ENCODE measurements at places on chromosomes 7 and 10. TPM values are rescaled to one million over a fixed set of nuclear protein-coding genes. Genes with fewer than 3 reads are reported as not detected.

Gene SPDYE8
- total RNA-seq: not detected

Gene PDE6C
- total RNA-seq: not detected

Gene LLCFC1
- not detected for total RNA-seq

Gene ANXA7
- total RNA-seq: 97.9 TPM

Gene SPAM1
- total RNA-seq: not detected

Gene UBE2D1
- 34.6 TPM for total RNA-seq

DNA sequence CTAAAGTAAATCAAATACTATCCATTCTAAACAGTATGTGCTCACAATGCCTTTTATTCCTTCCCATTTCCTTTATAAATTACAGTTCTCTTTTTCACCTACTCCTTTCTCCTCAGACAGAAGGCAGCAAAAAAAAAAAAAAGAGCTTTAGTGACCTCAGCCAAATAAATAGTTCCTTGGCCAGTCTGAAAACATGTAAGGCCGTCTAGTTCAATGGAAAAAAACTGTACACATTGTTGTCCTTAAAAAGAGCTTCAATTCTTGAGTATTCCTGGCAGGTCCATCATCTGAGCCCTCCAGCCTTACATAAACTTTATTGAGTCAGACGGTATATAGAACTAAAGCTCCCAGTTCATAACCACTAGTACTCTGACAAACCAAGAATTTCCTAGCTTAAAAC is 185.4 kb downstream of the CACNA2D1 start:
- no peak overlapping the region for H3K27ac ChIP-seq
- H3K4me3 ChIP-seq: no peak overlapping the region

GRCh38 chr10:100886963-100887362 is 25.8 kb upstream of the SLF2 start:
- peaks cover 15% of the 10 kb centered on the region for H3K27me3 ChIP-seq
- H3K4me1 ChIP-seq: peaks cover 9% of the 10 kb centered on the region
- no peak overlapping the region for H3K4me3 ChIP-seq

DNA sequence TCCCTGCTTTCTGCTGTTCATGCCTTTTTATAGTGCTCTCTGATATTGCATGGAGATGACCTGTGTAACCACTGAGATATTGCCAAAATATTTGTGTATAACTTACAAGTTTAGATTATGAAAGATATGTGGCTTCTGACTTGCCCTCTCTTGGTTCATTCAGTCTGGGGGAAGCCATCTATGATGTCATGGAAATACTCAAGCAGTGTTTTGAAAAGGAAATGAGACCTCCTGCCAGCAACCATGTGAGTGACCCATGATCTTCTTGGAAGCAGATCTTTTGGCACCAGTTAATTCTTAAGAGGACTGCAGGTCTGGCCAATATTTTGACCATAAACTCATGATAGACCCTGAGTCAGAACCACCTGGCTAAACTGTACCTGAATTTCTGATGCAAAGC is 183.0 kb downstream of the THSD7A start:
- DNase-seq: no peak
- no peaks in the 10 kb centered on the region for H3K27me3 ChIP-seq
- H3K27ac ChIP-seq: no peak overlapping the region
- H3K4me1 ChIP-seq: no peaks in the 10 kb centered on the region
- no peaks in the 10 kb centered on the region for H3K36me3 ChIP-seq
- no peak overlapping the region for H3K4me3 ChIP-seq

DNA sequence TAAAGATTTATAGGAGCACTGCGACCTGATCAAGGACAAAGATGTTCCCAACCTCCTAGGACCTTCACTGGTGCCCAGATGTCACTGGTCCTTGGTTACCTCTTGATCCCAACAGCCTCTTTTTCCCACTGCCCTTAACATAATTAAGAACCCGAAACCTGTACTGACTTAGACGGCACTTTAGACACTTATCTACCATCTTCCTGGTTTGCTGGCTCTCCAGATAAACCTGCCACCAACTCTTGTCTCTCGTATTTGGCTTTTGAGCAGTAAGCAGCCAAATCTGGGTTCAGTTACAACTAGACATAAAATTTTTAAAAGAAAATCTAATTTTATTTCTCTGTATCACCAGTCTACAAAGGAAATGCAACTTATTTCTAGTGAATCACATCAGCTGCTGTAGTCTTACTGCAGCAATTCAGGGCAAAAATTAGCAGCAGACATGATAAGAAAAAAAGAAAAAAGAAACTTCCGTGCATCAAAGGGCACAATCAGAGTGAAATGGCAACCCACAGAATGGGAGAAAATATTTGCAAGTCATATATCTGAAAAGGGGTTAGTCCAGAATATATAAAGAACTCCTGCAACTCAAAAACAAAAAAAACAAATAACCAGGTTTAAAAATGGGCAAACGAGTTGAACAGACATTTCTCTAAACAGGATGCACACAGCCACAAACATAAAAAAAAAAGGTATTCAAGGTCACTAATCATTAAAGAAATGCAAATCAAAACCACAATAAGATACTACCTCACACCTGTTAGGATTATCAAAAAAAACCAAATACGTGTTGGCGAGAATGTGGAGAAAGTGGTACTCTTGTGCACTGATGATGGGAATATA is 9.4 kb downstream of the ASB13 start:
- no peaks in the 10 kb centered on the region for H3K36me3 ChIP-seq
- no peak overlapping the region for H3K4me3 ChIP-seq
- DNase-seq: no peak

- H3K27me3 ChIP-seq: no peaks in the 10 kb centered on the region
- no peak for DNase-seq
- peaks cover 11% of the 10 kb centered on the region for H3K4me1 ChIP-seq
- H3K4me3 ChIP-seq: no peak overlapping the region
- no peaks in the 10 kb centered on the region for H3K36me3 ChIP-seq
Observed at GRCh38 chr10:76031099-76031498, 599.7 kb downstream of the LRMDA start.

DNA sequence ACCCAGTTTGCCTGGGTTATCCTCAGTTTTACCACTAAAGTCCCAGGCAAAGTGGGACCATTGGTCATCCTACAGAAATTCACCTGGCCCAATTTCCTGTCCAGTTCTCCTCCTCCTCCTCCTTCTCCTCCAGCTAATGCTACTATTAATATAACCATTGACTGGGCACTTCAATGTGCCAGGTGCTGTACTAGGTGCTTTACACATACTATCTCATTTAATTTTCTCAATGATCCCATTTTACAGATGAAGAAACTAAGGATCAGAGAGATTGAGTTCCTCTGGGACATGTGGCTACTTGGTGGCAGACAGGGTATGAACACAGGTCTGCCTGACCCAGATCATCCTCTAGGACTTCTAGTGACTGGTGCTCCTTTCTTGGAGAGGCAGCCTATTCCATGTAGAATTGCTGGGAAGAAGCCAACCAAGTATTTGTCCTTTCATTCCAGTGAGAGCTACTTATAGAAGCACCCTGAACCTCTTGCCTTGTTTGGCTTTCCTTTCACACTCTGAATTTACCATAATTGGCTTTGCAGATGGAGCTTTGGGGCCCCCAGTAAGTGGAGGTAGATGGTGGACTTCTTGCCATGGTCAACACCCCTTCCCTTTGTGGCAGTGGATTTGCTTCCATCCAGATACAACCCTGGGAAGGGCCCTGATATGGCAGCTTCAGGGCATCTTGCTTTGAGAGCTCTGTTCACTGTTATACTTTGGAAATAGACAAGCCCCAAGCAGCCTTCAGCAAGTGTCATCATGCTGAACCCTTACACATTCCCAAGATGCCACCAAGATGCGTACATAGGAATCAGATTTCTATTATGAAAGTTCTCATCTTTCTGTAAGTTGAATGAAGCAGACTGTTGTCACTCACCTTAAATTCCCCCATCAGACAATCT is 78.7 kb downstream of the MYOF start:
- no peaks in the 10 kb centered on the region for H3K36me3 ChIP-seq
- no peaks in the 10 kb centered on the region for H3K27me3 ChIP-seq
- no peak for DNase-seq
- no peak overlapping the region for H3K4me3 ChIP-seq
- H3K27ac ChIP-seq: no peak overlapping the region

- H3K27ac ChIP-seq: no peak overlapping the region
- DNase-seq: no peak
- H3K4me1 ChIP-seq: peaks cover 8% of the 10 kb centered on the region
- H3K4me3 ChIP-seq: no peak overlapping the region
- H3K27me3 ChIP-seq: no peaks in the 10 kb centered on the region
Observed at GRCh38 chr10:45239642-45240041, 75.8 kb downstream of the OR13A1 start.

- no peaks in the 10 kb centered on the region for H3K27me3 ChIP-seq
- peaks cover 6% of the 10 kb centered on the region for H3K4me1 ChIP-seq
- no peak for DNase-seq
- H3K36me3 ChIP-seq: no peaks in the 10 kb centered on the region
- no peak overlapping the region for H3K27ac ChIP-seq
Observed at GRCh38 chr10:71687077-71687476, 32.5 kb downstream of the C10orf105 start.

DNA sequence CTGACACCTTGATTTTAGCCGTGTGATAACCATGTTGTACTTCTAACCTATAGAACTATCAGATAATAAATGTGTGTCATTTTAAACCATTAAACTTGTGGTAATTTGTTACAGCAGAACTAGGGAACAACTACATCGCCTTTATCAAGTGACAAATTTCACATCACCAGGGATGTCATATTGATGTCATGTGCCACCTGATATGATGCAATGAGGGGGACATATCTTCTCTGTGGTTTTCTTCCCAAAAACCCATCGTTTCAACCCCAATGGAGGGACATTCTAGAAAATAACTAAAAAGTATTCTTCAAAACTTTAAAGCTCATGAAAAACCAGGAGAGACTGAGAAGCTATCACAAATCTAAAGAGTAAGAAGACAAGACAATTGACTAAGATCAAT is 212.2 kb downstream of the ETV1 start:
- H3K27me3 ChIP-seq: no peaks in the 10 kb centered on the region
- H3K4me3 ChIP-seq: no peak overlapping the region
- H3K4me1 ChIP-seq: no peaks in the 10 kb centered on the region
- no peak for DNase-seq

DNA sequence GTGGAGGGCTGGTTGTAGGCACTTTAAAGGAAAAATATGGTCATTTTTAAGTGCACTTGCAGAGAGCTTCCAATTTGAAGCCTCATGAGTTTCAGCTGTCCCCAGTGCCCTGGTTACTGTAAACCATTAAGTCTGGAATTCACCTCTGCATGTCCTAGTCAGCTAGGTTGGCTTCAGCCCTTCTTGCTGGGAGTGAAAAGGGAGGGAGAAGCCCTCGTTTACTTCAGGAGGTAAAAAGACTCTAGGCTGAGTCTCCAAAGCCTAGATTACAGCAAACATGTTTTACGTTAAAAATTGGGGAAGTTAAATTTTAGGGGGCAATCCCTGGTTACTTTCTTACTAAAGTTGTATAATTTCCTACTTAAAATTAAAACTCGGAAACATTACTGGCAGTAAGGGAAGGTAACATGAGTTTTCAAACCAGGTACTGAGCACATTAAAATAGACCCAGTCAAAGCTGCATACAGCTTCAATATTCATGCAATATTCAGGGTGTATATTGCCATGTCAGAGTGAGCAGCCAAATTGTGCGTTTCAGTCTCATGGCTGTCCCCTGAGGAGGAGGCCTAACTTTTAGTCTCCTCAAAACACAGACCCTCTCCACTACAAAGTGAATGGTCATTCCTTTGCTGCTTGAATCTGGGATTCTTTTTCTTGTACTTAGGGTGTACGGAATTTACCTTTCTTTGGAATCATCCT is 156.7 kb downstream of the PRKG1 start:
- no peaks in the 10 kb centered on the region for H3K36me3 ChIP-seq
- H3K27ac ChIP-seq: no peak overlapping the region

DNA sequence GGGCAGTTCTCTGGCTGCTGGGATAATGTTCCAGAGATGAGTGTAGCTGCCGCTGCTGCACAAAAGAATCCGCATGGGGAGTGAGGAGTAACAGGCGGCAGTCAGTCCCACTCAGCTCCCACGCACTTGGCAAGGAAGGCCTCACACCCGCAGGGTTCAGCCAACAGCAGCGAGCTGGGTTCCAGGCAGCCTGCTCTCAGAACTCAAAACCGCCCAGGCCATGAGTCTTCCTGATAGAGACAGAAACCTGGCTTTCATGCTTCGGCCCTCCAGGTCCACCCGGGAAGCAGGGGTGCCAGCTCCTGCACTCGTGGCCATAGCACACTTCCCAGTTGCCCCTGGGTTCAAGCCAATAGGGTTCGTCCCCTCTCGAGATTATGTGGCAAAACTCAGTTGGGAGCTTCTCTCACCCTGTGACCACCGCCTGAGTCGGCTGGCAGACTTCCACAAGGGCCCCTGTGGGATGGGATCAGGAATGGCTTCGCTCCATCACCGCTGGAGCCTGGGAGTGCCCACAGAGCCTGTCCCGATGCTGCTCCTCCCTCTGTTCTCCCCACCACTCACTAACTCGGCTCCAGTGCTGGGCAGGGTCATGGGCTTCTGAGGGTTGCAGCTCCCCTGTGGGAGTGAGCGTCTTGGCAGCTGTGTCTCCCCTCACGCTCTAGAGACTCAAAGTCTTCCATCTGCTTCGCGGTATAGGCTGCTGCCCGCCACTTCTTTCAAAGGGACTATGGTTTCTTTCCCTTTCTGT is 20.6 kb downstream of the CLRN3 start:
- H3K27me3 ChIP-seq: no peaks in the 10 kb centered on the region
- H3K4me1 ChIP-seq: peaks cover 25% of the 10 kb centered on the region
- peak overlapping the region; percentile 67 for H3K27ac ChIP-seq
- no peaks in the 10 kb centered on the region for H3K36me3 ChIP-seq
- no peak overlapping the region for H3K4me3 ChIP-seq

GRCh38 chr7:69433081-69433480 is 165.2 kb upstream of the AUTS2 start:
- H3K36me3 ChIP-seq: no peaks in the 10 kb centered on the region
- no peak for DNase-seq
- H3K4me3 ChIP-seq: no peak overlapping the region
- H3K27me3 ChIP-seq: no peaks in the 10 kb centered on the region
- H3K27ac ChIP-seq: no peak overlapping the region

DNA sequence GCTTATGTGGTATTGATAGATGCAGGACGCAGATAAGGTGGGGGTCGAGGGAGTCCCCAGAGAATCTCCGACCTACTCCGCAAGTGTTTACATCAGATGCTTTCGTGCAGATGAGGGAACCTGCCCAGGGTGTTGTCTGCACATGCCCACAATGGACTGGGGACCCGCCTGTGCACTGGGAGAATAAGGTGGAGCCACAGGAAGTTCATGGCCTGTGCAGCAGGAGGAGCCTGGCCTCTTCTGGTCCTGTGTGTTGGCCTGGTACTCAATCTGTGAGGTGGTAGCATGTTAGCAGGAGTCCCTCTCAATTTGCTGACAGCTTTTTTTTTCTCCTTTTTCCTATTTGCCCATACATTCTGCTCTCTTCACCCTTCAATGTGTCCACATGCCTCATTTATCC is 54.1 kb upstream of the AKR1C1 start:
- no peak overlapping the region for H3K27ac ChIP-seq
- no peaks in the 10 kb centered on the region for H3K27me3 ChIP-seq
- no peak overlapping the region for H3K4me3 ChIP-seq
- no peaks in the 10 kb centered on the region for H3K4me1 ChIP-seq
- no peak for DNase-seq

GRCh38 chr10:31278279-31278941 is 40.6 kb upstream of the ZEB1 start:
- peak overlapping the region; percentile 71 for H3K27ac ChIP-seq
- no peak for DNase-seq
- no peaks in the 10 kb centered on the region for H3K36me3 ChIP-seq
- H3K27me3 ChIP-seq: no peaks in the 10 kb centered on the region
- H3K4me3 ChIP-seq: no peak overlapping the region

GRCh38 chr10:48996-49395 is at the start of gene TUBB8:
Gene TUBB8 (minus strand): TSS chr10:49296. CDS start chr10:49238, 58 bp downstream.
- DNase-seq: no peak
- no peaks in the 10 kb centered on the region for H3K27me3 ChIP-seq
- H3K36me3 ChIP-seq: no peaks in the 10 kb centered on the region
- H3K27ac ChIP-seq: no peak within 1 kb of the TSS
- no peak within 1 kb of the TSS for H3K4me3 ChIP-seq
